Stimulated activated CD4-positive, alpha-beta T cell treated with anti-CD3 and anti-CD28 coated beads, Interleukin-12 subunit alpha, Interleukin-12 subunit beta, amount 100 ng/mL, for 48 hours (primary cell): ENCODE measurements at places on chromosomes 5 and 9.

- no peak for DNase-seq
Measured at GRCh38 chr5:108556441-108557145, 174.7 kb upstream of the FBXL17 start.

- DNase-seq, result no peak
Measured at GRCh38 chr5:102638912-102639652, 116.0 kb upstream of the PAM start.

- DNase-seq, result no peak
Measured at GRCh38 chr9:89734600-89735041, 129.8 kb downstream of the GADD45G start.

GRCh38 chr5:157469073-157469472 lies 9.1 kb downstream of the NIPAL4 start:
- DNase-seq, result no peak

- no peak for DNase-seq
Measured at GRCh38 chr5:177972613-177973012, 23.4 kb downstream of the PROP1 start.

- peak; percentile 15 for DNase-seq
Measured at GRCh38 chr9:134396825-134397224, 70.6 kb downstream of the RXRA start.

- no peak for DNase-seq
Measured at GRCh38 chr5:120098902-120099535, 365.1 kb upstream of the PRR16 start.

DNA sequence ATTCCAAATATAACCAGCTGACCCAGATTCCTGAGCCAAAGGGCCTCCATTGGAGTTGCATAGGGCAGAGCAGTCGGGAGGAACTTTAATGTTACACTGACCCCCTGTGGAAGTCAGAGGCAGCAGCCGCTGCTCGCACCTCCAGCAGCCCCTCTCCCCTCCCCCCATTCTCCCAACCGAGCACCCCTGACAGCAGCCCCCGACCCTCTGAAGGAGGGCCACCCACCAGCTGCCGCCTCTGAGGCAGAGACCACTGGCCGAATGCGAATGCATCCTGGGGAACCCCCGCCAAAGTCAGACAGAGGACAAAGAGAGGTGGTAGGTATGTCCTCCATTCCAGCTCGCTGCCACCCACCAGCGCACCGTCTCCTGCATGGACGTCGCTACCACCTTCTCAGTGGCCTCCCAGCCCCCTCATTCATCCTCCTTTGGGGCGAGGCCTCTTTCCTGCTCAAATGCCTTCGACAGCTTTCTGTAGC lies 231.0 kb downstream of the CDK5RAP2 start:
- DNase-seq, result no peak

- no peak for DNase-seq
Measured at GRCh38 chr5:175597718-175598117, 60.2 kb upstream of the HRH2 start.

- no peak for DNase-seq
Measured at GRCh38 chr5:101429241-101429640, 526.2 kb upstream of the ST8SIA4 start.

- no peak for DNase-seq
Measured at GRCh38 chr9:33517373-33517772, 6.7 kb upstream of the ANKRD18B start.
